ACHN (cell line): ENCODE measurements at places on chromosomes 3 and 15.

- no peak for DNase-seq
Observed at GRCh38 chr15:46316024-46316423, 681.2 kb downstream of the SQOR start.

DNA sequence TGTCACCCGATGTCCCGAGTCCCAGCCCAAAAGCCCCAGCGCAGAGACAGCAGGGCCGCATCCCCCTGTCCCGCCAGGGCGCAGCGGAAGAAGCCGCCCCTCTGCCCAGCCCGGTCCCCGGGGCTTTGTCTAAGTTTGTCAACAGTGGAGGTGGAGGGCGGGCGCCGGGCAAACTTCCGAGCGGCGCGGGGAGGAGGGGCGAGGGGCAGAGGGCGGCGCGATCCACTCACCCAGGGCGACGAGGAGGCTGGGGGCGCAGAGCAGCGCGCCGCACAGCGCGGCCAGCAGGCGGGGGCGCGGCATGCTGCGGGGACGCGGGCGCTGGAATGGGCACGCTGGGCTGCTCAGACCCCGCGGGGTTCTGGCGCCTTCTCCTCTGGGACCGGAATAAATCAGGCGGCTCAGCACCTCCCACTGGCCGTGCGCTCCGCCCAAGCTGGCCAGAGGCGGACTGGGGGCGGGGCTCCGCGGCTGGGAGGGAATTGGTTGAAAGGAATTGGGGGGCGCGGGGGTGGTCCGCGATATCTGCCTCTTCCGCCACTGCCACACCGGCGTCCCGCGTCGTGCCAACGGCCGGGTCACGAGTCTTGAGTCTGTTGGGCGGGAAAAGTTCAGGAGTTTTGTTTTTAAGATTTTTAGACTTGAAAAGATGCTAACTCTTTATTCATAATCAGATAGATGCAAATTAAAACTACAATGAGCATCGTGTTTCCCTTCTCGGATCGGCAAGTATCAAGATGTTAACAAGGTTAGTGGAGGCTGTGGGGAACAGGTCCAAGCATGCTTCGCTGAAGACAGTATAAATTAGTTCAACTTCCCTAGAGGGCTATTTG lies at the start of gene MFGE8:
TSS of gene MFGE8 (minus strand) at position 363 of the 833 bp plus-strand sequence. CDS start at position 303, 60 bp downstream.
- peak; percentile 59 for DNase-seq

DNA sequence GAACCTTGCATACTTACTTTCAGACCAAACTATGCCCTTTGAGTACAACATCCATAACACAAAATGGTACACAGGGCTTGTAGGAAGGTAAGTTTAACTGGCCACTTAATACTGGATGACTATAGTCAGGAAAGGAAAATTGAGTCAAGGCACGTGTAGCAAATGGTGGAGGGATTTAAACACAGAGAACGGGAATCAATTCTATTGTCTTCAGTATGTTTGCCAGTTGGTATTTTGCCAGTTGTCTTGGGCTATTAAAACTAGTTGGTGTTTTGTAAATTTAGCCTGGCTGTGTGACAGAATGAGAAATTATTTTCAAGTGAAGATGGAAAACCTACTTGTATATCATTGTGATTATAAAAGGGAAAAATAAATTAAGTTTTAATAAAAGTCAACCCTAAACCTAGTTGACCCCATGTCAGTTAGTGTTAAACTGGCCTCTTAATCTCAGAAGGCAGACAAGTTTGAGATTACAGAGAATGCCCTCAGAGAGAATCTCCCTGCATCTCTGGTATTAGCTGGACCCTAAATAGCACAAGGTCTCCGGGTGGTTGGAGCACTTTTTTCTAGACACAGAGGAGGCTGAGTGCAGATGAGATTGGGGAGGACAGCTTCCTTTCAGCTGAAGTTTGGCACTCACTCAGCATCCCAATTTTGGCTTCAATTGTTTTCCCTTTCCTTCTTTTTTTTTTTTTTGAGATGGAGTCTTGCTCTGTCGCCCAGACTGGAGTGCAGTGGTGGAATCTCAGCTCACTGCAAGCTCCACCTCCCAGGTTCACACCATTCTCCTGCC lies 91.2 kb downstream of the MB21D2 start:
- no peak for DNase-seq

DNA sequence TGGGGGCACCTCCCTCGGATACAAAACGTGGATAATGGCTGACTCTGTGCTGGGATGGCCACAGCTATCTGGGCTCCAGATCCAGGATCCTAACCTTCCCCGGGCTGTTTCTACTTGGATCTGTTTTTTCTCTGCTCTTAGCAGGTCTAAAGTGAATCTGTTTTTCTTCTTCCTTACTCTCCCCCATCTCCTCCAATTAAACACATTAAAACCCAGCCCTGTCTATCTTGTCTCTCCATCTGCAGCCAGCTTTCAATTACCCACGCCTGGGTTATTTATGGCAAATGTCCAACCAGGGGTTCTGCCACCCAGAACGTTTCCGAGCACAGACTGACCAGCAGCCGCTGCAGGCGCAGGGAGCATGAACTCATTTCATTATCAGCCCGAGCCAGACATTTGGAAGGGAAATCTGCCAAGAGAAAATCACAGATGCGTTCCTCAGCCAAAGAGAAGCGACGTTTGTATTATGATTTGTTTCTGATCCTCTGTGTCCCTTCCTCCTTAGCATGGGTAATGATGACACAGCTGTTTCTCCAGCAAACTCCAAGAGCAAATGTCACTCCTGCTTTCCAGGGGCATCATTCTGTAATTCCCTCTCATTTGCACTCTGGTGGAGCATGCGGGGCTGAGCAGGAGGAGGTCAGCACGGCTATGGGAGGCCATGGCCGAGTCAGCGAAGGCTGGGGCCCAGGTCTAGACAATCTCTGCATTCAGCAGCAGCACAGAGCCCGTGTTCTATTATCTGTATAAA lies 42.0 kb downstream of the UMPS start:
- no peak for DNase-seq
